ENCODE measurements at places on chromosomes 7 and 10.

DNA sequence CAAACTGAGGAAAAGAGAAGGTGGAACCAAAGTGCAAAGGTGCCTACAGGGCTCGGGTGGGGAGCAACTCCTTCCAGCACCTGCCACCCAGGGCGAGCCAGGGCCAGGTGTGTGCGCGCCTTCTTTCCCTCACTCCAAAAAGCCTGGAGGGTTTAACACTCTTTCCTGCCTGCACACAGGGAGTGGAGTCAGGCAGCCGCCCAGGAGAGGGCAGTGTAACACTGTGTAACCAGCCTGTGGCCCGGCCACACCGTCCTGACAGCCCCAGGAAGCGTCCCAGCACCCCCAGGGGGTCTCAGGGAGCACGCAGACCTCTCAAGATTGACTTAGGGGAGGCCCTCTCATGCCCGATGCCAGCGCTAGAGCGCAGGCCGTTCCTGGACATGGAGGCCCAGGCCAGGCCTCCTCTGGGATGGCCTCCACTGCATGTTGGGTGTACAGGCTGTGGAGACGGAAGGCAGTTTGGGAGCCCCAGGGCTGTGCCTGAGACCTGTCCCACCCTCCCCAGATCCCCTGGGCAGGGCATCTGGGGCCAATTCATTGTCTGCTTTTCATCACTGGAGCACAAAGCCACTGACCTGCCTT lies 13.4 kb downstream of the BRI3 start:
- H3K27ac ChIP-seq: peak overlapping the region; percentile 22
- peaks cover 34% of the 10 kb centered on the region for H3K36me3 ChIP-seq
- H3K4me3 ChIP-seq: no peak overlapping the region
- H3K4me1 ChIP-seq: no peaks in the 10 kb centered on the region
- H3K27me3 ChIP-seq: no peaks in the 10 kb centered on the region

- no peaks in the 10 kb centered on the region for H3K27me3 ChIP-seq
- no peak for DNase-seq
- H3K4me1 ChIP-seq: no peaks in the 10 kb centered on the region
Observed at GRCh38 chr7:103073989-103074518, 542 bp downstream of the FBXL13 start.

DNA sequence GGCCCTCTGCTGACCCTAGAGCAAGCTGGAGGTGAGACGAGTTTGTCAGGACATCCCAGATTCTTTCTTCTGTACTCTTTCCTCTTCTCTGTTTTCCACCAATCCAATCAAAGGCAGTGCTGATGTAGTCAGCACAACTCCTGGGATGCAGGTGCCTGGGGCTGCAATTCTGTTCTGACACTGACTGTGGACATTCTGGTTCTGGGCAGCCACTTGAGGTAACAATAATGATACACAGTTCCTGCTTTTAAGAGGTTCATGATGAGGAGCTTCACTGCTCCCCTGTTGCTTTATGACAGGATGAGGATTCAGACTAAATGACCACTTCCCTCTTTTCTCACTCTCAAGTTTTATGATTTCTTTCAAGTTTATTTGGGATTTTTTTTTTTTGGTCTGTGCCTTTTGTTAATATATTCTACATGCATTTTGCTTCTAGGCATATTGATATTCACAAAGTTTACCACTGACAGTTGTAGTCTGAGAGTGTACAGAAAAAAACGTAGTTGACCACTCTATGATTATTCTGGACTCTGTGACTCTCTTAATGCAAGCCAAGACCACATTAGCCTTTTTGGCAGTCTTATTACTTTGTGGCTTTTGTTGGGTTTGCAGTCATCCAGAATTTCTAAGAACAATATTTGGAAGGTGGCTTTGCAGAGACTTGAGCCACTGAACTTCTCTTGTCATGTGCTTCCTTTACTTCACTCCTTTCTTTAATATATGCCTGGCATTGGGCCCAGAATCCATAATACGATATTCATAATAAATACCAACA lies 247.6 kb downstream of the AUTS2 start:
- H3K27ac ChIP-seq: no peak overlapping the region
- H3K36me3 ChIP-seq: no peaks in the 10 kb centered on the region
- peaks cover 3% of the 10 kb centered on the region for H3K4me1 ChIP-seq
- no peak overlapping the region for H3K4me3 ChIP-seq
- DNase-seq: no peak

- no peak for DNase-seq
- H3K27me3 ChIP-seq: no peaks in the 10 kb centered on the region
- no peaks in the 10 kb centered on the region for H3K4me1 ChIP-seq
- no peaks in the 10 kb centered on the region for H3K36me3 ChIP-seq
Observed at GRCh38 chr10:91665842-91666241, 33.0 kb upstream of the PPP1R3C start.

DNA sequence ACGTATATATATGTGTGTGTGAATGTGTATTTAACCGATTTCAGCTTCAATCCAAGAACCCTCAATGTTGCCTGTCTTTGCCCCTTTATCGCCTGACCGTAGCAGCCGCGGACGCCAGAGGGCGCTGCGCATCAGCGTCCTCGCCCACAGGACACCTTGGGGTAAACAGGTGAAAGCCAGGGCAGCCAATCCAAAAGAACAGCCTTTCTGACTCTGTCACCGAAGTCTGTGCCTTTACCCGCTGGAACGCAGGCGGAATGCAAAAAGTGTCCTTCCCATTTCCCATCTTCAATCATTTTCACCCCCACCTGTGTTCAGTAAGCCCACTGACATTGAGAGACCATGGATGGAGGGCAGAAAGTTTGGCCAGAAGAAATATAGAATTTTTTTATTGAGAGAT lies 3.6 kb downstream of the NXPH1 start:
- no peak overlapping the region for H3K4me3 ChIP-seq
- H3K4me1 ChIP-seq: peaks cover under 1% of the 10 kb centered on the region
- peaks cover 100% of the 10 kb centered on the region for H3K27me3 ChIP-seq
- H3K36me3 ChIP-seq: no peaks in the 10 kb centered on the region
- peak; percentile 95 for DNase-seq
- no peak overlapping the region for H3K27ac ChIP-seq

- H3K36me3 ChIP-seq: no peaks in the 10 kb centered on the region
- no peaks in the 10 kb centered on the region for H3K4me1 ChIP-seq
- no peaks in the 10 kb centered on the region for H3K27me3 ChIP-seq
- no peak for DNase-seq
- H3K27ac ChIP-seq: no peak overlapping the region
Observed at GRCh38 chr10:7738536-7739407, 35.7 kb downstream of the ITIH2 start.

- H3K27ac ChIP-seq: no peak overlapping the region
- no peaks in the 10 kb centered on the region for H3K27me3 ChIP-seq
- DNase-seq: no peak
- no peaks in the 10 kb centered on the region for H3K4me1 ChIP-seq
Observed at GRCh38 chr10:34580214-34580613, 234.9 kb downstream of the PARD3 start.

DNA sequence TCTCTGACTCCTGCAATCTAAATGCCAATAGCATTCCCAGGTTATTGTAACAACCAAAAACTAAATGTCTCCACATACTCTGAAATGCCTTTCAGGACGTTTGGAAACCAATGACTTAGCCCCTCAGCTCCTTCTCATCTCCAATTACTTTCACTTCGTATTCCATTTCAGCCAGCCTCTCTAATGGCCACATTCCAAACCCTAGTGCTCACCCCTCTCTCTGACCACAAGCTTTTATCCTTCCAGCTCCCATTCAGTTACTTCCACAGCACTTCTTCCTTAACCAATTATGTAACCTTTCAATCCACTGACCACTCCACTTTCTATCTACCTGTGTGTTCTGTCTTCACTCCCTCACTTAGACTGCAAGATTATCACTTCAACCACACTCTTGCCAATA lies 4.3 kb downstream of the NOC3L start:
- no peak overlapping the region for H3K4me3 ChIP-seq
- H3K27ac ChIP-seq: no peak overlapping the region
- no peak for DNase-seq
- peaks cover 71% of the 10 kb centered on the region for H3K36me3 ChIP-seq

GRCh38 chr10:102067091-102067916 lies 2.2 kb downstream of the HPS6 start:
- peaks cover 12% of the 10 kb centered on the region for H3K27me3 ChIP-seq
- no peak overlapping the region for H3K4me3 ChIP-seq
- peaks cover 5% of the 10 kb centered on the region for H3K4me1 ChIP-seq
- DNase-seq: no peak
- H3K36me3 ChIP-seq: no peaks in the 10 kb centered on the region

DNA sequence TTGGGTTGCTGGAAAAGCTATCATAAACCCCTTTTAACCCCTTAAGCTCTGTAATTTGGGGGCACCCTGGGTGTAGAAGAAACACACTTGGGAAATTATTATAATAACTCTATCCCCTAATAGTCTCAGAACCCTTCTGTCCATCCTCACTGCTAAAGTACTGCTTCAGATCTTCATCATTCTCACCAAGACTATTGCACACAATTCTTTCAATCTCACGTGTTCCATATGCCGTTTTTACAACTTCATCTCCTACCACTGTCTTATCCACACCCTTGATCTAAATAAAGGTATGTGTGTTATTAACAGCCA lies 15.8 kb downstream of the ANKRD22 start:
- peaks cover 95% of the 10 kb centered on the region for H3K27me3 ChIP-seq
- H3K36me3 ChIP-seq: no peaks in the 10 kb centered on the region
- H3K27ac ChIP-seq: no peak overlapping the region
- no peak overlapping the region for H3K4me3 ChIP-seq
- H3K4me1 ChIP-seq: no peaks in the 10 kb centered on the region
- DNase-seq: no peak

DNA sequence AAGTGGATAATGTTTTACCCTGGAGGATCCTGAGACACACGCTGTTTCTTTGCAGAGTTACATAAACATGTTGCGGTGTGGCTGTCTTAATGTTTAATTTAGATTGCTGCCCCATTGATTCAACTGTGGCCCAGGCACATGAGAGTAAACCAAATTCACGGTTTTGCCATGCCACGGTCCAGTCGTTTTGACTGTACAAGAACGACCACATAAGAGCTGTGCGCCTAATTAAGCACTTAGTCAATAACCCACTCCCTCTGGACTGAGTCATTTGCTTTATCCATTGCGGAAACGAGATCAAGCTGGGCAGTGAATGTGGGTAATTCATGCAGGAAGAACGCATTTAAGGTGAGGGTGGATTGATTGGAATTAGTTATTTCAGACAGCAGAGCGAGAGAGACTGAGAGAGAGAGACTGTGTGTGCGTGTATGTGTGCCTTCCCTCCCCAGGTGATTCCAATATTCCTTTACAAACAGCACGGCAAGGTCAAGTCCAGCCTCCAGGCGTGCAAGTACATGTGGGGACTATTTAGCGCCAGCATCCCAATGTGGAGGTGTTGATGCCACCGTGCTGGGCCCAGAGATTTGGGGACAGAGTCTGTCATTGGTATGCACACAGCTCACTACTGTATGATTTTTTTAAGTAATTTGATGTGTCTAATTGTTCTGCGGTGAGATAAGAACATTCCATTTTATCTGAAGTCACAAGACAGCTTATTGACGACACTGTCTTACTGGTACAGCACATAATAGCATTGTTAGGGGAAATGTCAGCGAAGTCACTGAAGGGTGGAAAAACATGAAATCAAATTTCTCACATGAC lies 8.4 kb upstream of the TEX36 start:
- no peak for DNase-seq
- H3K27me3 ChIP-seq: peaks cover 3% of the 10 kb centered on the region
- H3K4me1 ChIP-seq: no peaks in the 10 kb centered on the region
- H3K27ac ChIP-seq: no peak overlapping the region
- H3K4me3 ChIP-seq: no peak overlapping the region

DNA sequence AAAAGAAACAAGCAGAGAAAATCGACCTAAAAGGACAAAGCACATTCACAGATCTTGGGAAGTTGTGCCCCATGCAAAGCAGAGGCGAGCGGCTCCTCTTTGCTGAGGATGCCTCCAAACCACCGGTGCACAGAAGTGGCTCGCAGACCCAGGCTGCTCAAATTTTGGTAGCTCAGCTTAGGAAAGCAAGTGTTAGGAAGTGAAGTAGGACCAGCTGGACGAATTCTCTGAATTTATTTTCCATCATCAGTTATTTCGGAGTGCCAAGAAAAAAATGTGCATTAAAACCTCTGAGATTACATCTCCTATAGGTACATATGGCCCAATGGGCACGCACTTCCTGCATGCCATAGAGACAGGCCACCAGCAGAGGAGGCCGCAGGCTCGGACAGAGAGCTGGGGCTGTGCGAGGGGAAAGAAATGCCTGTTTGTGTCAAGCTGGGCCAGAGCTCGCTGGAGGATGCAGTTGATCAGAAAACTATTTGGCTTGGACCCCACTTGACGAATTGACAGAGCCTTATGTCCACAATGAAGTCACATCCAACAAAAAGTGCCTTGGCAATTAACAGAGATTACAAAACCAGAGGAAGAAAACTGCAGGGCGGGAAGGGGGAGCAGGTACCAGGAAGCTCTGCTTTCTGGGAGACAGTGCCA lies 122.3 kb upstream of the LYZL2 start:
- peak; percentile 90 for DNase-seq
- H3K36me3 ChIP-seq: no peaks in the 10 kb centered on the region
- H3K4me3 ChIP-seq: no peak overlapping the region
- H3K27ac ChIP-seq: no peak overlapping the region

DNA sequence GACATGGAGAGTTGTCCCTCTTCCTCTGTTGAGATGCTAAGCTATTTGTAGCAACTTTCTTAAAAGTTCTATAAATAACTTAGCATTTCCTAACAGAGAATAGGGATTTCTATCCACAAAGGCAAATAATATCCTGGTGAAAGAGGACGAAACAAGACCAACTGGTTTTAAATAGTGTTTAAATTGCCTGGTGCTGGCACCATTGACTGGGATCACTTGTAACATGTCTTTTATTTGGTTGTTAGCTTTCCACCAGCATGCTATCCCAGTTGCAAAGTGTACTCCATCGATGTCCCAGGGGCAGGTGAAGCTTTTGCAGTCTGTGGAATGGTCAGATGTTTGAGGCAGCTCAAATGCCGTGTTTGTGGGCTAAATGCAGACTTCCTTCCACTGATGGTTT lies 3.7 kb downstream of the SUFU start:
- no peak overlapping the region for H3K27ac ChIP-seq
- peaks cover 16% of the 10 kb centered on the region for H3K4me1 ChIP-seq
- DNase-seq: no peak
- H3K4me3 ChIP-seq: no peak overlapping the region
- peaks cover 24% of the 10 kb centered on the region for H3K36me3 ChIP-seq

- no peaks in the 10 kb centered on the region for H3K27me3 ChIP-seq
- no peak for DNase-seq
- no peaks in the 10 kb centered on the region for H3K36me3 ChIP-seq
- H3K4me3 ChIP-seq: no peak overlapping the region
- peaks cover 5% of the 10 kb centered on the region for H3K4me1 ChIP-seq
Observed at GRCh38 chr7:49669285-49669684, 104.2 kb upstream of the VWC2 start.

DNA sequence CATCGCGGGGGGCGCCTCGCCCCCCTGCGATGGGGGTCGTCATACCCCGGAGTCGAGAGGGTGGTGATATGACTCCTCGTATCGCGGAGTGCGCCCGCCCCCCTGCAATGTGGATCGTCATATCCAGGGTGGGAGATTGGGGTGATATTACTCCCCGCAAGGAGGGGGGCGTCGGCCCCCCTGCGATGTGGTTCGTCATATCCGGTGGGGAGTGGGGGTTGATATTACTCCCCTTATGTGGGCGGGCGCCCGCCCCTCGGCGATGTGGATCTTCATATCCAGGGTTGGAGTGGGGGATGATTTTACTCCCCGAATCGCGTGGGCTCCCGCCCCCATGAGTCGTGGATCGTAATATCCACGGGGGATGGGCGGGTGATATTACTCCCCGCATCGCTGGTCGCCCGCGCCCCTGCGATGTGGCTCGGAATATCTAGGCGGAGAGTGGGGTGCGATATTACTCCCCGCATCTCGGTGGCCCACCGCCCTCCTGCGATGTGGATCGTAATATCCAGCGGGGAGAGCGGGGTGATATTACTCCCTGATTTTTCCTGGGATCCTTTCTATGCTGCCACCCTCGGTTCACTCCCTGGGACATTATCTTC lies 36.9 kb downstream of the MEIG1 start:
- H3K27me3 ChIP-seq: no peaks in the 10 kb centered on the region
- no peak overlapping the region for H3K4me3 ChIP-seq
- H3K4me1 ChIP-seq: no peaks in the 10 kb centered on the region
- H3K36me3 ChIP-seq: no peaks in the 10 kb centered on the region
- no peak overlapping the region for H3K27ac ChIP-seq
